Spleen (tissue), 13 donors: ENCODE measurements at places on chromosomes 11 and 22. TPM values are rescaled to one million over a fixed set of nuclear protein-coding genes. Genes with fewer than 3 reads are reported as not detected.

DNA sequence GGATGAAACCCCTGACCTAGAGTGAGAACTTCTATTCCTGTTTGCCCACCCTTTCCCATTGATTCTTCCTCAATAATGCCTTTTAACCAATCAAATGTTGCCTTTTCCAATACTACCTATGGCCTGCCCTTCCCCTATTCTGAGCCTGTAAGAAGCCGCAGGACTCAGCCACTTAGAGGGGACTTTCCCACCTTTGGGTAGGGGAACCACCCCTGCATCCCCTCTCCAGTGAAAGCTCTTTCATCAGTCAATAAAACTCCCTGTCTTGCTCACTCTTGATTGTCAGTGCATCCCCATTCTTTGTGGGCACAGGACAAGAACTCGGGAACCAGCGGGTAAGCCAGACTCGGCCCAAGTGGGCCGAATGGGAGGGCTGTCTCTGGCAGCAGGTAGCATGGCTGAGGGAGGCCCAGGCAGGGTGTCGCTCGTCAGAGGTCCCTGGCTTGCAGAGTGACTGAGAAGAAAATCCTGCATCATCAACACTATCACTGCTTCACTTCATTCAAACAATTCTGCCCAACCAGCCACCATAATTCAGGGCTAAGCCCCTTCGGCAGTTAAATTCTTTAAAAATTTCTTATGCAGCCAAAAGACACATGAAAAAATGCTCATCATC lies 30.4 kb downstream of the LDHAL6A start:
- peaks cover 90% of the 10 kb centered on the region for H3K36me3 ChIP-seq
- H3K4me1 ChIP-seq = no peaks in the 10 kb centered on the region
- H3K27me3 ChIP-seq = no peaks in the 10 kb centered on the region

- no peaks in the 10 kb centered on the region for H3K36me3 ChIP-seq
- peak overlapping the region; percentile 99 for H3K27ac ChIP-seq
- no peaks in the 10 kb centered on the region for H3K27me3 ChIP-seq
- DNase-seq = peak; percentile 65
- peaks cover 94% of the 10 kb centered on the region for H3K4me1 ChIP-seq
Observed at GRCh38 chr22:46051646-46052045, 74.7 kb upstream of the WNT7B start.

GRCh38 chr11:63243533-63243932 lies at the start of gene SLC22A25:
Gene SLC22A25 (minus strand): TSS chr11:63243599. CDS start chr11:63229652, 13,947 bp downstream.
- no peak within 1 kb of the TSS for H3K27ac ChIP-seq
- no peak within 1 kb of the TSS for H3K4me3 ChIP-seq
- no peaks in the 10 kb centered on the region for H3K27me3 ChIP-seq

GRCh38 chr11:69646493-69647389 lies 5.8 kb downstream of the CCND1 start:
- no peak overlapping the region for H3K4me3 ChIP-seq
- H3K27ac ChIP-seq = no peak overlapping the region
- DNase-seq = peak; percentile 67
- H3K4me1 ChIP-seq = peaks cover 15% of the 10 kb centered on the region

- H3K4me3 ChIP-seq = no peak overlapping the region
- no peaks in the 10 kb centered on the region for H3K4me1 ChIP-seq
- H3K36me3 ChIP-seq = no peaks in the 10 kb centered on the region
- no peak for DNase-seq
- H3K27ac ChIP-seq = no peak overlapping the region
Observed at GRCh38 chr11:26730414-26731083, 8.7 kb upstream of the SLC5A12 start.

DNA sequence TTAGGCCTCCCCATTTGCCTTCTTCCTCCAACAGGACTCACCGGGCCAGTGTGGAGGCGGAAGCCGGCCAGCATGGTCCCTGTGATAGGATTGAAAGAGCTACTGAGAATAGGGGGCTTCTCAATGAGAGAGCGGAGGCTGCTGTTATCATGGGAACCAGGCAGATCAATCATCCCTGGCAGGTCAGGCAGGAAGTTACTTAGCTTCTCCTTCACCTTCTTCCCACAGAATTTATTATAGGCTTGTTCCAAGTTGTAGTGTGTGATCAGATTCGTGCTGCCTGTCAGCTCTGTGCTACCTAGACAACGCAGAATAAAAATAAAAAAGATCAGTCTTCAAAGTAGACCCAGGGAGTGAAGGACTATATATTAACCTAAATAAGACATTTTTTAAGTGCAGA lies 7.1 kb downstream of the MED19 start:
- H3K27me3 ChIP-seq = no peaks in the 10 kb centered on the region
- H3K4me1 ChIP-seq = peaks cover 8% of the 10 kb centered on the region
- DNase-seq = no peak
- no peak overlapping the region for H3K4me3 ChIP-seq
- H3K27ac ChIP-seq = no peak overlapping the region

- peak within 1 kb of the TSS; percentile 97 for H3K27ac ChIP-seq
- peak within 1 kb of the TSS; percentile 65 for H3K4me3 ChIP-seq
- H3K36me3 ChIP-seq = no peaks in the 10 kb centered on the region
- DNase-seq = no peak
- H3K27me3 ChIP-seq = no peaks in the 10 kb centered on the region
- peaks cover 14% of the 10 kb centered on the region for H3K4me1 ChIP-seq
Observed at GRCh38 chr11:95066716-95067038, at the start of gene SRSF8. Gene SRSF8 (plus strand): TSS chr11:95066919. CDS start chr11:95067227, 308 bp downstream.

GRCh38 chr22:45468872-45469271 lies 33.8 kb upstream of the FBLN1 start:
- H3K4me3 ChIP-seq = no peak overlapping the region
- DNase-seq = no peak
- no peak overlapping the region for H3K27ac ChIP-seq

DNA sequence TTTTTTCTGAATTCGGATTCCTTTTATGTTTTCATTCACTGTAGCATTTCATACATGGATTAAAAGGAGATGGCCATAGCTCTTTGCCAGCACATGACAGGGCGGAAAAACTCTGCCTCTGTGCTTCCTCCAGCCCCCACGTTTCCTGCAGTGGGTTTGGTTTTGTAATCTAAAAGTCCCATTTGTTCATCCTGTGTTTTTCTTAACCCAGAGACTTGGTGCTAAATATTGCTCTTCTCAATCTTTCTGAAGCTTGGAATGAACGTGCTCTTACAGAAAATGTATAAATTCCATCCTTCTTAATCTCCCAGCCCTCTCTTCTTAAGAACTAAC lies 89.9 kb downstream of the PPP6R3 start:
- H3K27me3 ChIP-seq = no peaks in the 10 kb centered on the region
- H3K36me3 ChIP-seq = peaks cover 100% of the 10 kb centered on the region
- no peak overlapping the region for H3K4me3 ChIP-seq

GRCh38 chr11:61460474-61460881 lies 30.6 kb downstream of the SDHAF2 start:
- no peak overlapping the region for H3K4me3 ChIP-seq
- no peak overlapping the region for H3K27ac ChIP-seq
- peaks cover 9% of the 10 kb centered on the region for H3K36me3 ChIP-seq
- DNase-seq = no peak
- H3K4me1 ChIP-seq = no peaks in the 10 kb centered on the region

- DNase-seq = peak; percentile 53
- H3K4me1 ChIP-seq = peaks cover 72% of the 10 kb centered on the region
- no peak overlapping the region for H3K27ac ChIP-seq
- H3K36me3 ChIP-seq = peaks cover 51% of the 10 kb centered on the region
Observed at GRCh38 chr22:21759093-21759492, 23.5 kb upstream of the YPEL1 start.

DNA sequence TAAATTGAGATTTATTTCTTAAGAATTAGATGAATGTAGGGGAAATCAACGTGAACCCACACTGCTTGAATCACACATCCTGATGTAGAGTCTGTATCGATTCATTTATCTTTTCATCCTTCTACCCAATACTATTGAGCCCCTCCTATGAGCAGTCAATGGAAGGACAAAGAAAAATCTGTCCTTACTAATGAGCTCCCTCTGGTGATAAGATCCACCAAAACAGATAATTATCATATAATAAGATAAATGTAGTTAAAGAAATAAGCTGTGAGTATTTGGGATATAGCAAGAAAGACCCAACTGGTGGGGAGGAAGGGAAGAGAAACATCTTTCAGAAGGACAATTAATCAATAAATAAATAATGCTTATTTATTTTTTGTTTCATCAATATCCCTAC lies 385.1 kb upstream of the CCDC90B start:
- H3K27me3 ChIP-seq = no peaks in the 10 kb centered on the region
- no peak overlapping the region for H3K27ac ChIP-seq
- no peak for DNase-seq
- no peak overlapping the region for H3K4me3 ChIP-seq
- no peaks in the 10 kb centered on the region for H3K36me3 ChIP-seq

GRCh38 chr11:9633679-9634078 lies 30.2 kb upstream of the SWAP70 start:
- H3K27me3 ChIP-seq = no peaks in the 10 kb centered on the region
- no peak for DNase-seq
- H3K36me3 ChIP-seq = no peaks in the 10 kb centered on the region
- H3K4me1 ChIP-seq = peaks cover 10% of the 10 kb centered on the region

Gene OR8G1
- total RNA-seq = not detected

Gene GLYATL1B
- total RNA-seq = not detected

Gene EFEMP2
- 37.9 TPM for total RNA-seq

Gene NLRP14
- 0.18 TPM for total RNA-seq

Gene OR10A6
- not detected for total RNA-seq

Gene FAM89B
- total RNA-seq = 48.5 TPM

Gene EFCAB6
- total RNA-seq = 0.63 TPM
